ENCODE measurements at places on chromosomes 6 and 20.

DNA sequence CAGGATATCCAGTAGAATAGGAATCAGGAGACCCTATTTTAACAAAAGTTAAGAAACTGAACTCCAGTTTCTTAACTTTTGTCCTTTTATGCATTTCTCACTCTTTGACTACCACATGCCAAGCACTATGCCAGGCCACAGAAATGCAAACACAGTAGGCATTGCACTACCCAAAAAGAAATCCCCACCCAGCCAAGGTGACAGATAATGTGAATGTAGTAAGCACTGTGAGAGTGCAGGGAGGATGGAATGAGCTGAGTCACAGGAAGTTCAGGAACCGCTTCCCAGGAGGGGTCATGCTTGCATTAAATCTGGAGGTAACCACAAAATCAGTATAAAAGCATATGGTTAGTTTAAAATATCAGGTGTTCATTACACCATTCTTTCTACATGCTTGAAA is 20.1 kb upstream of the FAM83C start:
- DNase-seq: peak; percentile 61

DNA sequence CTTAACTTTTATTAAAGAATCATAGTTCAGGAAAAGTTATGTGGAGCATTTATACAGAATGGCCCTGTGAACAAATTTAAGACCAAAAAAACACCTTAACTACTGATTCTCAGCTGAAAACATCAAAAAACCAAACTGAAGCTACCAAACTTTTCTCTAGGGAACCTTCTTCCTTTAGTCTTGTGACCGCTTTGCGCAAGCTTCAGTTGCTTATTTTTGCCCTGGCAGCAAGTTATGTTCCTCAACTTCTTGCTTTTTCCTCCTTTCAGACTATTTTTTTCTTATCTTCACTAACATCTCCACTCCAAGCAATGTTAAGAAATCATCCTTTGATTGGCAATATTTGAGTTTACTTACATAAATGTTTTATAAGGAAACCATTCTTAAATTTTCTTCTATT is 100.1 kb downstream of the MYB start:
- DNase-seq: no peak

- no peak for DNase-seq
Observed at GRCh38 chr20:24991897-24992486, 559 bp downstream of the APMAP start.

DNA sequence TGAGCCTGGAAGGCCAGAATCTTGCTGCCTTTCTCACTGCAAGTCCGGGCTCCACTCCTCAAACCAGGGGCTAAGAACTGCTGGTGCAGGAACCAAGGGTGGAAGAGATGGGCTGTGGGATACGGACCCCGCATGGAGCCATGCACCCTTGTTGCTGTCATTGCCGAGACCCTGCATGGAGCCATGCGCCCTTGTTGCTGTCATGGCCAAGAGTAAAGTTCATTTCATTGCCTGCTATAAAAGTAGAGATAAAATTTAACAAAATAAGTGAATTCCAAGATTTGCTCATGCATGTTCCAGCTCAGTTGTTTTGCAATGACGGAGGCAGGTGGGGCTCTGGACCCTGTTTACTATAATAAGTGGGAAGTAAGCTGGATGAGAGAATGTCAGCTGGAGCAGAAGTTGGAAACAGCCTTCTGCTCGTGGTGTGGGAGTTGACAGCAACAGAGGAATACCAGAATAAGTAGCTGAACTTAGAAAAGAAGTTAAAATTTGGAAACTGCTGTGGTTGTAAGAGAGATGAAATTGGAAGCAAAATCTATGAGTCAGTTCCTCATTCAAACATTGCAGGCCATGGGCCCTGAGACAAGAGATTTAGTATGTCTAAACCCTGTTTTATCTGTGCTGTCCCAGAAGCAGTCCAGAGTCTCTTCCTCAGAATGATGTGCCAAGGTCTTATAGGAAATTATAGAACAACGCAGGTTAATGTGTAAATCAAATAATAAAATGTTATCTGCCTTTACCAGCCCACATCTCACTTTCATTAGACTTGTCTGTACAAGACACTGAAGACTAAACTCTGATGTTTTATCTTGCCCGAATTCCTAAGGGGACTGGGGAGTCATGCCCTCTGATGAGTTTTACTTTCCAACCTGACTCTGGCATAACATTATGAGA is 15.8 kb upstream of the THBS2 start:
- no peak for DNase-seq

DNA sequence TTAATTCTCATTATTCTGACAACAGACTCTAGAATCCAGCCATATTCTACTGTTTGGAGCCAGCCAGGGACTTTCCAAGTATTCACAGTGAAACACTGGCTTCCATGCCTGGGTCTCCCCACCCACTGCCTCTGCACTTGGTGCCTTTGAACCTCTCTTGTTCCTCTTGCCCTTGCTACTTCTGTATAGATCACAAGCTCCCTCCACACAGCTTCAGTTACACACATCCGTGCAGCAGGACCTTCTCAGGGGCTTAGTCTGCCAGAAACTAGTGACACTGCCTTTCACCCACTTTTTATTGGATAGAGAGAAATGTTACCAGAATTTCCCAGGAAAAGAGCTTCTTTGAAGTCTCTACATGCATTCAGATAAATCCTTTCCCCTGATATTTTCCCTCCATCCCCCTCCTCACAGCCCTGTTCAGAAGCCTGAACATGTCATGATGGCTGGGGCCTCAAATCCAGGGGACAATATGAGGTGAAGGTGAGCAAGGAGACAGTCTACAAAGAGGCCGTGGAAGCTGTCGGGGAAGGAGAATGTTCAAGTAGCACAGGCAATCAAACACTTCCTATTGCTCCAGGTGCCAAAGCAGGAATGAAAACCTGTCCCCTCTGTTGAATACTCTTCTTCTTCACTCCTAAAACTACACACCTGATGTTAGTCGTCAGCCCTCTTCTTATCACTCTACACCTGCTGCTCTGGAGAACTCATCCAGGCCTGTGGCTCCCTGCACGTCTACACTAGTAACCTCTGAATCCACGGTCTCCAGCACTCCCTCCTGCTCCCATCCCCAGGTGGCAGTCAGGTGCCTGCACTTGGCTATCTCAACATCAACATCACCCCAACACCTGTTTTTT is 20.2 kb upstream of the HLA-DOA start:
- DNase-seq: no peak

GRCh38 chr6:163460307-163460782 is 45.8 kb downstream of the QKI start:
- no peak for DNase-seq

DNA sequence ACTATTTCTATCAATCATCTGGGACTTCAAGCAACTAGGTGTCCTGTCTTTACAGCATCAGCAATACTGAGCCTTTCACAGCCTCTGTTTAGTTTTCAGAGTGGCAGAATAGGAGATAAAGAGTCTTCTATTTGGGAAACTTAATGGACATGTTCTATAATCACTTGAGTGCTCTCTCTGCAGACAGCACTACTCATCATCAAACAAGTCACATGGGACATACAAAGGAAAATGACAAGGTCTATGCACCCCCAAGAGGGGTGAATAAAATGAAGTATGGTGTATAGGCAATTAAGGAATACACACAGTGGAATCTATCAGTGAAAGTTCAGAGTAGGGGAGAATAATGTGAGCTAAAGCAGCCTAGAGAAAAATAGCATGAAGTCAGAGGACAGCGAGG is 237.8 kb upstream of the THEMIS start:
- no peak for DNase-seq

DNA sequence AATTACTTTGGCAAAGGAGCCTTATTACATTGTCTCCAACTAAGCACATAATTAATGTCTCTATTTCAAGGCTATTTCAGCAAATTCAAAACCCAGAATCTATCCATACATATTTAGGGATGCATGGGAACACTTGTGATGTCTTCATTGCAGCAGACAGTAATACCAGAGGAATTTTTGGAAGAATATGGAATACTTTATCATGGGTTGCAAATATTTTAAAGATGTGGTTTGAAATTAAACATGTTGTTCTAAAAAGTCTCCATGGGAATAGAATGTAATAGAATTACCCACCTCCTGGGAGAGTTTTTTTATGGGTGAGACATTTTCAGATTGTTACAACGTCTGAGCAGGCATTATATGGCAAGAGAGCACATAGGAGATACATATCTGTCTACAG is 170.8 kb downstream of the KCNQ5 start:
- no peak for DNase-seq

GRCh38 chr20:32621071-32621890 is 36.1 kb upstream of the NOL4L start:
- no peak for DNase-seq

GRCh38 chr6:166313255-166314070 is 5.3 kb upstream of the PRR18 start:
- peak; percentile 8 for DNase-seq

GRCh38 chr20:9518576-9519175 is 4.3 kb downstream of the LAMP5 start:
- DNase-seq: no peak

DNA sequence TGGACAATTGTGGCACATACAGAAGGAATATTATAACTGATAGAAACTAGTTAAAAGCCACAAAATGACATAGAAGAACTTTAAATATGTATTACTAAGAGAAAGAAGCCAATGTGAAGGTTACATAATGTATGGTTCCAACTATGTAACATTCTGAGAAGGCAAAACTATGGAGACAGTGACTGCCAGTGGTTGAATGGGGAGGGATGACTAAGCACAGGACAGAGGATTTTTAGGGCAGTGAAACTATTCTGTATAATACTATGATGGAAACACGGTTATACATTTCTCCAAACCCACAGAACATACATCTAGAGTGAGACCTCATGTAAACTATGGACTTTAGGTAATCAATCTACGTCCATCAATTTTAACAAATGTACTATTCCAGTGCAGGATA is 22.4 kb downstream of the SYNCRIP start:
- DNase-seq: no peak

DNA sequence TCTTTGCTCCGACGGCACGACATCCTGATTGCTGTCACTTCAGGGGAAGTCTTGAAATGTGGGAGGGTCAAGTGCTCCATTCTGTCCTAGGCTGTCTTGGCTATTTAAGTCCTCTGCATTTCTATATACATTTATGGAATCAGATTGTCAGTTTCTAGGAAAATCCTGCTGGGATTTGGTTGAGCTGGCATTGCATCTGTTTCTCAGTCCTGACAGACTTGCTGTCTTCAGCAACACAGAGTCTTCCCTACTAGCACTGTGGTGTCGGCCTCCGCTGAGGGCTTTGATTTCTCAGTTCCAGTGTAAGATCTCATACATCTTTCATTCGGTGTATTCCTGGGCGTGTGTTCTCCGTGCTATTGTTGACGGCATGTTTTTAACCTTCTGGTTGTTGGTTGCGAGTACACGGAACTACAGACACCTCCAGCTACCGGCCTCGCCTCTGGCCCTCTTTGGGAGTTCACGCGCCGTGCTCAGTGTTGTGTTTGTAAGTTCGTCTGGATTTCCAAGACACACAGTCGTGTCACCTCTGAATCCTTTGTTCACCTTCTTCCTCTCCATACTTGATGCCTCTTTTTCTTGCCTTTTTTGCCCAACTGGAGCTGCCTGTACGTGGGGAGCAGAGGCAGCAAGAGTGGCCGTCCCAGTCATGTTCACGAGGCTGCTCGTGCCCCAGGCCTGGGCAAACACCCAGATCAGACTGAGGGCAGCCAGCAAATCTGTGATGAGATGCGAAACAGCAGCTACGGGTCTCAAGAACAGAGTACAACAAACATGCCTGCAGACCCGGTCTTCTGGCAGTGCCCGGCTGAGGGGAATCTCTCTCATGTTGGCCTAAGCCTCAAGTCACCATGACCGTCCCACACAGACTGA is 92.8 kb downstream of the TAF4 start:
- DNase-seq: no peak

DNA sequence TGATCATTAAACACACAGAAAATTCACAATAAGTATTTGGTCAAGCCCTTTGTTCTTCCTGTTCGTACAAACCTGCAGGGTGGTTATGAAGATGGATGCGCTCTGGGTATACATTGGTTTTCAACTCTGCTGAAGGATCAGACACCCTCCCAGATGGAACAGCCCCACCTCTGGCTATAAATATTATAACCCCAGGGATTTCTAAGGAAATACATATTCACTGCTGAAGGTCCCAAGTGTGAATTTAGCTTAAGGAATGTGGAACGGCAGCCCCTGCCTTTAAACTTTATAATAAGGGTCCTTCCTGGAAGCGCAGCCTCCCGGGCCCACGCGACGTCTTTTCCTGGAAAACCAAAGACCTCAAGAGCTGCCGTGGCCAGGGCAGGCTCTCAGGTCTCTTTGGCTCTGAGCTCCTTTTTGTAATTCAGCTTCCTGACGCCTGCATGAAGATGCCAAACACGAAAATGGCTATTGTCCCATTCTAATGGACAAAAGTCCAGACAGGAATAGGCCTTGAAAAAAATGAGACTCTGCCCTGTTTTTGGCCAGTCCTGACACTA is 172.4 kb upstream of the SSTR4 start:
- DNase-seq: no peak

GRCh38 chr20:2800521-2801285 is at the start of gene CPXM1:
TSS of gene CPXM1 (minus strand) at chr20:2800627. CDS start at chr20:2800572, 55 bp downstream.
- DNase-seq: no peak

GRCh38 chr20:60395991-60396390 is 437.8 kb downstream of the CDH26 start:
- DNase-seq: no peak

GRCh38 chr6:44789806-44790205 is 402.3 kb downstream of the CDC5L start:
- no peak for DNase-seq

DNA sequence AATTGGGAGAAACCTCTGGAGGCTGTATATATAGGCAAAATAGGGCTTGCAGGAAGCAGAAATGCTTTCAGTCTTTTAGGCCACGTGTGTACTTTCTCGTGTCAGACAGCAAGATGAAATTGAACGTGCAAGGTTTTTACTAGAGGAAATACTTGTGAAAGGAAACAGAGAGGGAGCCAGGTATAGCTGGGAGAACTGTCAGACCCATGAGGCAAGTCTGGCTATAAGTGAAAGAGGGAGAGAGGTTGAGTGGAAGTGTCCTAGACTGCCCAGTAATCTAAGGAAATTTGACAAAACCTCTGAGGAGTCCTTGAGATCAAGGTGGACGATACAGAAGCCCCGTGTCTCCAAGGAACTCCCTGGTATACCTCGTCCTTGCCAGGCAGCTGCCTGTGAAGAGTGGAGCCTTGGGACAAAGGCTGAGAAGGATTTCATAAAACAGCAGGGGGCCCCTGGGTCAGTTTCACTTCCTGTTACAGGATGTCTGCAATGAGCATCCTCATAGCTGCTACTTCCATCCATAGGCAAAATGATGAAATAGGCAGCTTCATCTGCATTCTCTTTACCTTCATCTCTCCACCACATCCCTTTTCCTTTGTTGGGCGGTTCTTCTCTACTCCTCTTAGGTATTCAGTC is 114.4 kb upstream of the MAP3K7 start:
- DNase-seq: no peak

DNA sequence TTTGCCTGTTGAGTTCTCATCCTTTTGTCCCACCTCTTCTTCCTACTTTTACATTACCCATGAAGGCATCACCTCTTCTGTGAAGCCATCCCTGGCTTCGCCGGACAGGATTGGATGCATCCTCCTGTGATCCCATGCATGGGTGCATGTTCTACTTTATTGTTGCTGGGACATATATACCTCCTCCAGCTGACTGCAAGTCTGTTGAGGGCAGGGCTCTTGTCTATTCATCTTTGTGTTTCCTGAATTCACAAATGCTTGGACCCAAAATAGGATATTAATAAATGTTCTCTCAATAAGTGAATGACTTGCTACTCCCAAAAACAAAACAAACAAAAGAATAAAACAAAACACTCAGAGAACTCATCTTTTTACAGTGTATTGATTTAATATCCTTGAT is 5.1 kb downstream of the MYB start:
- no peak for DNase-seq
